Stimulated activated CD8-positive, alpha-beta memory T cell treated with anti-CD3 and anti-CD28 coated beads, Interleukin-2, amount 100 ng/mL, for 1 hour (primary cell): ENCODE measurements at places on chromosomes 7 and 10.
A peak's percentile ranks its signal among the peaks of the same experiment; 100 is the strongest.

- DNase-seq: no peak
Measured at GRCh38 chr10:30445711-30446110, 11.7 kb downstream of the MAP3K8 start.

DNA sequence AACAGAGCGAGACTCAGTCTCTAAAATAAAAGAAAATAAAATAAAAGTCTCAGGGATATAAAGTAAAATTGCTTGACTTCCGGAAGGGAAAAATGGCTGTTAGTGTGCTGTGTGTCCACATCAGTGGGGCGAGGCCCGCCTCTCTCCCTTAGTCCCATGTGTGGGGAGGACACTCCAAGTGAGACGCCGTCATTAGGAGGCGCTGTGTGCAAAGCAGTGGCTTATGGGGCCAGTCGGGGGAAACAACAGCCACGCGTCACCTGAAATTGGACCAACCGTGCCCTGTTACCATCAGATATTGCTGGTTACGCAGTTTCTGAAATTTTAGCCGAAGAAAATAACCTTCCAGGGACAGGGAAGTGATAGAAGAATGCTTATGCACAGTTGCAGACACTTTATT is 15.8 kb downstream of the SFXN4 start:
- no peak for DNase-seq

GRCh38 chr10:23095404-23095965 is at the start of gene MSRB2:
Gene MSRB2 (plus strand): TSS chr10:23095579. CDS start chr10:23095609, 30 bp downstream.
- peak; percentile 21 for DNase-seq

DNA sequence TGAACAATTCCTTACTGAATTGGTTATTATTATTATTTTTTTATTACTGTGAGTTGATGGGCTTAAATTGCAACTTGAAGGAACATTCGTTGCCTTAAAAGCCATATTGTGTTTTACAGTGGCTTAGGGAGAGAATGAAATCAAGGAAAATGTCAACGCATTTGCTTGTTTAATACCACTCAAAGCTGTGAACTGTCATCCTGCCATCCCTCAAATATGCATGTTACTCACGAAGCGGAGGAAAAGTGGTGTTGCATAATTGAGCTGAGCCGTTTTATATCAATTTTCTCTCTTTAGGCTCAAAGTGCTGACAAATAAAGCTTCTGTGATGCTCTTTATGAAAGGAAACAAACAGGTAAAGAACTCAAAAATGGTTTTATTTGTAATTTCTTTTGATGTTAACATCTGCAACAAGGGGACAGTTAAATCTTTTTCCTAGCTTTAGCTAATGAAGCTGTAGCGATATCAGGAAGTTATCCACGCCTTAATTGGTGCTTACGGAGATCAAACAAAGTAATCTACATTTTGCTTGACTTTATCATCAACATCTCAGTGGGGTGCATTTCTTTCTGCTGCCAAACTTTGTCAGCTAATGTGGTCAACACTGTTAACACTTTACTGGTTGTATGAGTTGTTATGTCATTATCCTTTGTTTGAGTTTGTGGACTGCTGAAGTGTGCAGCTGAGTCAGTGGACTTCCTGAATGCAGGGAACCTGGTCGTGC is 33.1 kb downstream of the GLRX3 start:
- DNase-seq: no peak

DNA sequence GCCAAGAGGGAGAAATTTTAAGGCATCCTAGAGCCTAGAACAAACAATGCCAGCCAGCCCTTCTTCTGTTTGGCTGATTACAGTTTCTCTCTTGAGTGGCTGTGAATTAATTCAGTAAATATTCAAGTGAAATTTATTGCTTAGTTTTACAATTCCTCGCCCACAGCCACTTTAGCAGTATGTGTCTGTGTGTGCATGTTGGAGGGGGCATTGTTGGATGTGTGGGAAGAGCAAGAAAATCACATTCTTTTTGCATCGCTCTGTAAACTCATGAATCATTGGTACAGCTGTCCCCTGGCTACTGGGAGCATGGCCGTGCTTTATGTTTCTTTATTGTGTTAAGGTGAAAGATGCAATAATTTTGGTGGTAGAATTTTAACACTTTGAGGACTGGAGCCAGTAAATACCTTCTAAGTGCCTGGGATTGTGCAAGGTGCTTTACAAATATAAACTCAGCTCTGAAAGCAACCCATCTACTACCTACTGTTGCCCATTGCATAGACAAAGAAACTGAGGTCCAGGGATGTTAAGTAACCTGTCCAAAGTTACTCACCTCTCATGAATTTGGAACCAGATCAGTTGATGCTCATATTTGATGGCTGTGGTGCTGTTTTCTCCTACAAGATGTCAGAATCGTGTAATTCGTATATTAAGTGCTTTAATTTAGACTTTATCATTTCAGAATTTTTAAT is 89.9 kb upstream of the BTBD16 start:
- DNase-seq: no peak

DNA sequence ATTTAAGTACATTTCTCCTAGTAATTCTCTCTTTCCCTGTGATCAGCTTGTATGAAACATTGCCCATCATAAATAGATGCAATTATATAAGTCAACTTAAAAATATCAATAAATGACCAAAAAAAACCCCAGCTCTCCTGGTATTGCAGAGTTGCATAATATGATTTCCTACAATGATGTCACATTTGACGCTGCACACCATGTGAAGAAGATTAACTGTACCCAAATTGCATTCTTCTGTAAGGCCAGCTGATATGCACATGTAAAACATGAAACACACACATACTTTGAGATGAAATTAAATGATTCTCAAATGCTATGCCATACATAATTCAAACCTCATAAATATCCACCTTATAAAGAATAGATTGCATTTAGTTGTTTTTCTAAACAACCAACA is 115.5 kb downstream of the AGMO start:
- no peak for DNase-seq

- DNase-seq: no peak
Measured at GRCh38 chr10:78528749-78529204, 495.1 kb downstream of the RPS24 start.

DNA sequence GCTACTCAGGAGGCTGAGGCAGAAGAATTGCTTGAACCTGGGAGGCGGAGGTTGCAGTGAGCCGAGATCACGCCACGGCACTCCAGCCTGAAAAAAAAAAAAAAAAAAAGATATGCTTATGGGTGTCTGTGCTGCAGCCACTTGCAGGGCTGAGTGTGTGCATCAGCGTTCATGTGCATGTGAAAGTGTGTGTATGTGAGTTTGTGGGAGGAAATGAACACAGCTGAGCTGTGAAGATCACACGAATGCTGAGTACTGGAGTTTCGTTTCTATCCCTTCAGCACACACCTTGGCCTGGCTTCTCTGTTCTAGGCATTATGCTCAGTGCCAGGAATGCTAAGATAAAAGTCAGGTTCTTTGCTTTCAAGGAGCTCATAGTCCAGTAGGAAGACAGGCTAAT is 12.0 kb upstream of the SVOPL start:
- DNase-seq: no peak

GRCh38 chr7:8114175-8114574 is 145.6 kb downstream of the GLCCI1 start:
- no peak for DNase-seq

- DNase-seq: no peak
Measured at GRCh38 chr7:15757041-15758000, 70.8 kb upstream of the MEOX2 start.

DNA sequence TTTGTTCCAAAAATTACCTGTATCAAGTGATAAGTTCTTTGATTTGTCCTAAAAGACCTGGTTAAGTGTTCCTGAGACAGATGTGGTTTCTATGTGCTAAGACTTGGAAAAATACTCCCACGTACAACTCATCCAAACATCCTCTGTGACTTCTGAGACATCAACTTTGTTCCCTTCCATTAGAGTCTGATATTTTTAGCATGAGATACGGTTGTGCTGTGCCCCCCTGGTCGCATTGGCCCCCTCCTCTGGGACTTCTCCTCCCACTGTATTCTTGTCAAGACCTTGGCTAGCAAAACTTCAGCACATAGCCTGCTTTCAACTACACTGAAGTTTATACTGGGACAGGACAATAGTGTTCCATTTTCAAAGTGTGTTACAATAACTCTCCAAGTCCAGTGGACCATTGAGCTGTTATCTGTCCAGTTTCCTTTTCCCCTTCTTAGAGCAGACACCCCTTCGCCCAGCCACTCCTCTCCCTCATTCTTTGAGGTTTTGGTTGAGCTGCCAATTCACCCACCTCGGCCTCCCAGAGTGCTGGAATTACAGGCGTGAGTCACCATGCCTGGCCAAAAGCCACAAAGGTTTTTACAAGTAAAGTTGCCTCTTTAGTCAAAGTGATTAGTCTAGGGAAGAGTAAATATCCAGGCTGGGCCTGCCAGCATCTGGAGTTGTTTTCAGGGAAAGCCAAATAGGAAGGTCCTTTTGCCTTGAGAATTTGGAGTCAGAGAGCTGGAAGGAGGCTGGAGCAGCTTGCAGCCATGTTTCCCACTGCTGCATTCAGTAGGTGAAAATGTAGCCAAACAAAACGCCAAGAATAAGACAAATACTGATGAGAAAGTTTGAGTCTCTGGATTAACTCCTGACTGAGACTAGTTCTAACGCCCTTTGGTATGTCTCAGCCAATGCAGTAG is 17.8 kb upstream of the PDLIM1 start:
- DNase-seq: no peak

GRCh38 chr10:127563718-127564553 is 14.8 kb downstream of the NPS start:
- DNase-seq: no peak

GRCh38 chr7:72781161-72781560 is 46.8 kb downstream of the TYW1B start:
- DNase-seq: no peak

DNA sequence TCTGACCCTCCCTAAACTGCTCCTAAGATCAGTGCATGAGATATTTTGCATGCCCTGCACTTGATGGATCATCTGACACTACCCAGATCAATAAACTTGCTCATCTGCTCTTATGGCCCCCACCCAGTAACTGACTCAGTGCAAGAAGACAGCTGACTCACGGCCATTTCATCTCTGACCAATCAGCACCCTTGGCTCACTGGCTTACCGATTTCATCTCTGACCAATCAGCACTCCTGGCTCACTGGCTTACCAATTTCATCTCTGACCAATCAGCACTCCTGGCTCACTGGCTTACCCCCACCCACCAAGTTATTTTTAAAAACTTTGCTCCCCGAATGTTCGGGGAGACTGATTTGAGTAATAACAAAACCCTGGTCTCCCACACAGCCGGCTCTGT is 37.2 kb upstream of the OPTN start:
- DNase-seq: no peak

GRCh38 chr7:35588647-35589046 is 106.3 kb downstream of the HERPUD2 start:
- DNase-seq: no peak

DNA sequence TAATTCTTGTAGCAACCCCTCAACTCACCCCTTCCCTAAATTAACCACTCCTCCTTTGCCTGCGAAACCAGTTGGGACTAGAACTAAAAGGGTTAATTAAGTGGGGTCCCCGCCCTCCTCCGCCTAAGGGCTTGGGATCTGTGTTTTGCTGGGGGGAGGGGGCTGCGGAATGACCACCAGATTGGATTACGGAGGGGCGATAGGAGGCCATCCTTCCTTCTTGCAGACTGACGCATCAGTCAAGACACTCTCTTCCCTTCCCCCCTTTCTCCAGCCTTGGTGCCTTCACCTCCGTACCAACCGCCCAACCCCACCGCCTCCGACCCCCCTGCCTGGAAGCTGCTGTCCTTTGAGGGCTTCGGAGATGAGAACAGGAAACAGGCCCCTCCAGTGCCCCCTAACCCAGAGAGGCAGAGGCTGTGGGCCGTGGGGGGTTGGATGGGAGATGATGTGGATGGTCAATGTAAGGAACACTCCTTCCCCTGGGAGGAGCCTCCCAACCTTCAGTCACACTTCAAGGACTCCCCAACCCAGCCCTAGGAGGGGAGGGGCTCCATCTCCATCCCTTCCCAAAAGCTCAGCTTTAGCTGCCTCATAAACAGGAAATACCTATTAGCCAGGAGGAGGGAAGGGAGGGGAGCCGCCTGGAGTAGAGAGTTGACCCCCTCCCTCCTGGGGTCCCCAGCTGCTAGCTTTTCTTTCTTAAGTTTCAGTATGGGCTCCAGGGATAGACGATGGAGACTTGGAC is 997 bp upstream of the LDB1 start:
- DNase-seq: no peak

GRCh38 chr7:50462361-50462760 is 12.2 kb upstream of the FIGNL1 start:
- DNase-seq: no peak

GRCh38 chr10:8508882-8509281 is 454.4 kb downstream of the GATA3 start:
- DNase-seq: no peak

DNA sequence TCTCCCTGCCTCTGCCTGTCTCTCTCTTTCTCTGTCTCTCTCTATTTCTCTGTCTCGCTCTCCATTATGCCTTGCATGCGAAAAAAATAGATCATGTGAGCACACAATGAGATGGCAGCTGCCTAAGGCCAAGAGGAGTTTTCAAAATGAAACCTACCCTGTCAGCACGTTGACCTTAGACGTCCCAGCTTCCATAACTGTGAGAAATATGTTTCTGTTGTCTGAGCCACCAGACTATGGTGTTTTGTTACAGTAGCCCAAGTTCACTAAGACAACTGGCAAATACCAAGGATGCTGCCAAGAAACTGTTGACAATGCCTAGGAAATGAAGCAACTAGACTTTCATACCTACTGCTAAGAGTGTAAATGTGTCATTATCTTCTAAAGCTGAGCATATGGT is 70.6 kb upstream of the PLXDC2 start:
- DNase-seq: no peak

DNA sequence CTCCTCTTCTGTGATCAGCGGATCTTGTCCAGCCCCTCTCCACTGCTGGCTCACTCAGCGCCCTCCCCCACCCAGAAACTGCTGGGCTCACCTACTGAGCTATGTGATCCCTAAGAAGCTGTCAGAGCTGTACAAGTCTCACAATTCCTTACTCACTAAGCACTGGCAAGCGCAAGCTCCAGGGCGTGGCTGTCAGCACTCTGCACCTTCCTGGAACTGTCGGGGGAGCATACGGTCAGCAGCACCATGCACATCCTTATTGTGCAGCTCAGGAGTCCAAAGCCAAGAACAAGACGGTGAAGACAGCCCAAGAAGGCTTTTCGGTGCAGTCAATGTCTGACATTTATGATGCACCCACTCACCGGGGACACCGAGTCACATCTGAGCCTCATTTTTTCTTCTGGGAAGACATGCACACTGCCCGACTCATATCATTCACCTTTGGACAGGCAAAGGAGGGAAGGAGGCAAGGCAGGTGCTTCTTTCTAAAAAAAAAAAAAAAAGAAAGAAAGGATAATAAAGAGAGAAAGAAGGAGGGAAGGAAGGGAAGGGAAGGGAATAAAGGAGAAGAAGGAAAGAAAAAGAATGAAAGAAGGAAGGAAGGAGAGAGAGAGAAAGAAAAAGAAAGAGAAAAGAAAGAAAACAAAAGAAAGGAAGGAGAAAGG is 56.3 kb downstream of the ASB13 start:
- DNase-seq: no peak
